SJSA1 (cell line): ENCODE measurements at places on chromosomes 6 and 20. TPM values are rescaled to one million over a fixed set of nuclear protein-coding genes. Genes with fewer than 3 reads are reported as not detected.

RNF182 gene
- total RNA-seq = 3.1 and 7.2 TPM in 2 replicates

BMP7 gene
- not detected in 2 replicates for total RNA-seq

FHL5 gene
- not detected in 2 replicates for total RNA-seq

CRYBG1 gene
- 6.4 and 10.1 TPM in 2 replicates for total RNA-seq

SLC22A2 gene
- not detected in 2 replicates for total RNA-seq

RSPH4A gene
- total RNA-seq = 0.05 TPM in 1 of 2 replicates, not detected in the other

FOXC1 gene
- total RNA-seq = 16.0 and 21.0 TPM in 2 replicates

FAM209B gene
- total RNA-seq = not detected in 2 replicates

GFOD1 gene
- 10.8 and 13.2 TPM in 2 replicates for total RNA-seq

MUCL3 gene
- not detected in 2 replicates for total RNA-seq
